ENCODE measurements at places on chromosomes 6 and 20.

DNA sequence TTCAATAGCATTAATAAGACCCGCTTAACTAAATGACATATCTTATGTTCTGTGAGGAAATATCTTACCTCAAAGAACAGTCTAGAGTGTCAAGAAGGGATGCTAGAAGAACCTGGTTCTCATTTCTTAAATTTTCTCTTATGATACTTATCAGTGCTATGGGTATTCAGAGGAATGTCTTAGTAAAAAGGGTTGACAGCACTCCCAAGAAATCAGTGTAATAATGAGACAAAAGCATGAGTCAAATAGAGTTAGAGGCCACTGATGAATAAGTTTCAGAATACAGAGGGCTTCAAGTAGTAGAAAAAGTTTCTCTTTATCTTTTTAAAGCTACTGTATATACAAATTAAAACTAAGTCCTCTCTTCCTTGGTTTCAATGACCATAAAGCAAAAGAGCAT lies 242.8 kb downstream of the GJA1 start:
- DNase-seq: no peak

GRCh38 chr20:16821211-16822089 lies 73.3 kb downstream of the OTOR start:
- peak; percentile 40 for DNase-seq

- DNase-seq: no peak
Observed at GRCh38 chr6:30192076-30192475, 21.1 kb downstream of the TRIM26 start.

GRCh38 chr6:98779618-98780017 lies 54.8 kb upstream of the POU3F2 start:
- DNase-seq: no peak

DNA sequence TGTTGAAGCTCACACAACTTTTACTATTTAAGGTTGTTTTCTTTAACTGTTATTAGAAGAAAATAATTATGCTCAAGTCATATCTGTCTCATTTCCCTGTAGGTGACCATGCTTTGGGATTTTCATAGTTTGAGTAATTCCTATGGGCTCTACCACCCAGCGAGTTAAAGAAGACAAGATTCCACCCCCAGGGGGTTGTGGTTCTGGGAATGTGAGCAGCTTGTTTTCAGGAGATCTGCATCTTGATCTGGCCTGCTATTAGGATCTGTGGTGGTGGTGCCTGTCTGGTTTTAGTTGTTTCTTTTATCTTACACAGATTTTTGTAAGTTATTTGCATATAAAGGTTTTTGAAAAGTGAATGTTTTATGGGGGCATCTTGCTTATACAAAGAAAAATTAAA lies 20.2 kb upstream of the REV3L start:
- no peak for DNase-seq

DNA sequence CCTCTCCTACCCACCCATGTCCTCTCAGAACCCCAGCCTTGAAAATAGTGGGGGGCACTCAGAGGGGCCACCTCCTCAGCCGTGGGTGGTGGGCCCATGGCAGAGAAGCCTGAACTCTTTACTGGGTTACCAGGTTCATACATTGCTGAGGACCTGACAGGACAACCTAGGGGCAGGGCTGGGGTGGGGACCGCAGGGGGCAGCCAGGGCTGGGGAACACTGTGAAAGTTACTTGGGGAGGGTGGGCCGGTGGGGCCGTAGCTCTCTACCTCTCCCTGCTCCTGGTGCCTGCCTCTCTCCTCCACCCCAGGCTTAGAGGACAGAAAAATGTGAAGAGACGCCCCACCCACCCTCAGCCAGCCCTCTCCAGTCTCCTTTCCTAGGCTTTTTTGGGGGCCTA lies 15.4 kb downstream of the MDFI start:
- DNase-seq: no peak

DNA sequence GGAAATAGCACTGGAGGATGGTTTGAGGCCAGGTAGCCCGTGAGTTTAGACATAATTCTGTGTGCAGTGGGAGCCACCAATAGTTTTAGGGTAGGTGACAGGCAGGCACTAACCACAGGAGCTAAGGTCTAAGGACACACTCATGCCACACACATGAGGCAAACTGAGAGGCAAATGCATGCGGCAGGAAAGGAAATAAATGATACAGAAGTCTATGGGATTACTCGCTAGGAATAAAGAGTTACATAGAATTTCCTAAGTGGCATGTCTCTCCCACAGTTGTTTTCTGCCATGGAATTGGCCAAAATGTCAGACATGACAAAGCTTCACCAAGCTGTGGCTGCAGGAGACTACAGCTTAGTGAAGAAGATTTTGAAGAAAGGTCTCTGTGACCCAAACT lies 4.9 kb downstream of the ANKRD66 start:
- no peak for DNase-seq

DNA sequence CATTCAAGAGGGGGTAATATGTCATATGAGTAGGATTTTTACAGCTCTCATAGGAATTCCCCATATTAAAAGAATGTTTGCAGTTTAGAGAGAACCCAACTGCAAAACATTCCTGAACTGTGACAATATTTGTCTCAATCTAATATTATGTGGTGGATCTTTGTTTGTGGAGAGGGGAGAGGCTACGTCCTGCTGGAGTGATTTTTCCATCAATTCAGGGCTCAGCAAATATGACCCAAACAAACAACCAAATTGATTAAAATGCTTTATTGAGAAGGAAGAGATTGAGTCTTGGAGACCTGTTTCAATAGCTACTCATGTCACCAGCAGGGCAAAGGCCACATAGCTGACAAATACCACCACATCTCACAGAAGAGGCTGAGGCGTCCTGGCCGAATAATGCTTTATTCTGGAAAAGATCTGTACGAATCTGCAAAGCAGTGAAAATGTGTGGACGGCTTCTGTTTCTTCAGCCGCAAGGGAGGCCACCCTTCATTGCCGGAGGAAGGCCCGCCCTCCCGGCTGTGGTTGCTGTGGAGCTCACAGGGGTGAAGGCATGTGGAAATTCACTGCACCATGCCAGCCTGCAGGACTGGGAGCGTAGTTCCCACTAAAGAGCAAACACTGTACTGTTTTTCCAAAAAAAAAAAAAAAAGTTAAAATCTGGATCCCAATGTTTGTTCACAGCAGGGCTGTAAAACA lies 89.7 kb upstream of the QKI start:
- no peak for DNase-seq

GRCh38 chr6:157050537-157051265 lies 272.6 kb downstream of the TMEM242 start:
- peak; percentile 27 for DNase-seq

GRCh38 chr20:48180618-48181017 lies 395.3 kb upstream of the SULF2 start:
- DNase-seq: no peak

- no peak for DNase-seq
Observed at GRCh38 chr20:57596998-57597939, 23.0 kb downstream of the ZBP1 start.

GRCh38 chr6:123116370-123116769 lies 120.3 kb downstream of the CLVS2 start:
- DNase-seq: no peak

DNA sequence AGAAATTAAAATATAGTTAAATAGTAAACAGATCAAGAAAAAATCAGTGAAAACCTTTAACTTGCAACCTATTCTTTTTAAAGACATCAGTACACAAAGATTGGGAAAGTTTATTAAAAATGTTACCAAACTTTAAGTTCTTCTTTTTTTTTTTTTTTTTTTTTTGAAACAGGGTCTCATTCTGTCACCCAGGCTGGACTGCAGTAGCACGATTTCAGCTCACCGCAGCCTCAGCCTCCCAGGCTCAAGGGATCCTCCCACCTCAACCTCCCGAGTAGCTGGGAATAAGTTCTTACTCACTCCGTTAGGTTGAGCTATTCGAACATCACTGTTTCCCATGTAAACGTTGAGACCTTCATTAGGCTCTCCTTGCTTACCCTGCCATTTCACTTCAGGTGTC lies 5.6 kb downstream of the MAP3K5 start:
- no peak for DNase-seq

DNA sequence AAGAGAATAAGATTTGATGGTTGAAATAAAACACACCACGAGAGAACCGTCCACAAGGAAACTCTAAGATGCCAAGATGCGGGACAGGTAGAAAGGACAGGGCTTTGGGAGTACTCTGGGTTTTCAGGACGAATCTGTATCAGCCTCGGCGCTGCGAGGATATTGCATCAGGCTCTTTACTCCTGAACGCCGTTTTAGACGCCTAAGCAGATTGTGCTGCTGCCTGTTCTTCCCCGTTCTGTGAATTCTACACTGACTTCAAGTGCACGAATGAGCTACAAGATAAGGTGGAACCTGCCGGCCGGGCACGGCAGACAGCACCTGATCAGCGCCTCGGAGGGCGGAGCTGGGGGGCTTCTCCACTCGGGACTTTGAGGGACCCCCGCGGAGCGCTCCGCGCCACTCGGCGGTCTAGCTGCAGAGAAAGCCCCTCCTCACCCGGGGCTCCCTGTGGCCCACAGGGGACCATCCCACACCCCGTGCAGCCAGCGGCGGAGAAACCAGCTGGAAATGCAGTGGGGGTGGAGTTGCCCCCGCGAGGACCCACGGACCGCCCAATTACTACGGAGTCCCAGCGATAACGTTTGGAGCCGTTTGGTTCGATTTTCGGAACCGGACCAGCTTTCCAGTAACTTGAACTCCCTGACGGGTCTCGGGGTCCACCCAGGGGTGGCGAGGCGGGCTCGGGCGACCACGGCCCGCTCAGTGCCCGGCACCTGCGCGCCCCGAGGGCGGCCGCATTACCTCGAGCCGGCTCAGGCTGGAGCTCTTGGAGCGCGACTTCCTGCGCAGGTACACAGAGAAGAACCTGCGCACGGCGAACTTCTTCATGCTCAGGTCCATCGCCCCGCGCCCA lies 646 bp downstream of the RPS6KA2 start:
- DNase-seq: no peak

GRCh38 chr6:163630572-163630971 lies 216.1 kb downstream of the QKI start:
- no peak for DNase-seq

DNA sequence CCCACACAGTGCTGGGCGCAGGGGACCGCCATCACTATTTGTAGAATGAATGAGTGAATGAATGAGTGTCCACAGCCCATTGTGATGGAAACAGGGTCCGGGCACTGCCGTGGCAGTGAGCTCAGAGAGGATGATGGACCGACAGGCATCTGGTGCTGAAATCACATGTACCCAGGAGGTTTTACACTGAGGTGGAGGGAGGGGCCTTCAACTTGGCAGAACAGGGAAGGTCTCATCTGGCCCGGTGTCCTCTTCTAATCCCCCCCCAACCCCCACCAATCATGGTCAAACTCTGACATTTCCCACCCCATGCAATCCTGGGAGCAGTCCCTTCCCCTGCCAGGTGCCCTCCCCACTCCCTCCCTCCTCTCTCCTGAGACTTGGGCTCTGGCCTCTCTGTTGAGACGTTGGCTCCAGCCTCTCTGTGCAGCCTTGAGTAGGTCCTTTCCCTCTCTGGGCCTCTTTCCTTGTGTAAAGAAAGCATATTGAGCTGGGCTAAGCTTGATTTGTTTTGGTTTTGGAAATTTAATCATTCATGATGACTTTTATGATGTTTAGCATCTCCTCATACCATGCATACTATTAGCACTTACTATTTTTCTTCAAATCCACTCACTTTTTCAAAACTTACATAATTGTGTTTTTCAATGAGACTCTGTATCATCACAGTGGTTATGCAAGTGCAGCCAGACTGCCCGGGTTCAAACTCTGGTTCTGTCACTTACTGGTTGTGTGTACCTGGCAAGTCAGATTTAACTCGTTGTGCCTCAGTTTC lies 10.8 kb downstream of the KIAA1755 start:
- DNase-seq: no peak

GRCh38 chr6:114007516-114007915 lies 36.6 kb upstream of the HDAC2 start:
- no peak for DNase-seq

DNA sequence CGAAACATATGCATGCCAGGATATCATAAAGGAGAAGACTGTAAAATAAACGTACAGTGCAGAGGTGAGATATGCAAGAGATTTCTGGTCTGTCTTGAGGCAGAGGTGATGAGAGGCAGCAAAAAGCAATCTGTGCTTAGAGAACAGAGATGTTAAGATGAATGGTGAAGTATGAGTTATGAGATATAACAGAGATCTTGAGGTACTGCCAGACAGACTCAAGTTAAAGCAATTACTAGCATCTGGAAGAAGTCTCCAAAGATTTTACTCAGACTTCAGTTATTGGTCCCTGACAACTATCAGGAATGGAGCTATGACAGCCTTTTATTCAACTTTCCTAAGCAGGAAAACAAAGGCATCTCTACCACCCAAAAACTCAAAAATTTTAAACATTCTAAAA lies 122.8 kb upstream of the DST start:
- no peak for DNase-seq

DNA sequence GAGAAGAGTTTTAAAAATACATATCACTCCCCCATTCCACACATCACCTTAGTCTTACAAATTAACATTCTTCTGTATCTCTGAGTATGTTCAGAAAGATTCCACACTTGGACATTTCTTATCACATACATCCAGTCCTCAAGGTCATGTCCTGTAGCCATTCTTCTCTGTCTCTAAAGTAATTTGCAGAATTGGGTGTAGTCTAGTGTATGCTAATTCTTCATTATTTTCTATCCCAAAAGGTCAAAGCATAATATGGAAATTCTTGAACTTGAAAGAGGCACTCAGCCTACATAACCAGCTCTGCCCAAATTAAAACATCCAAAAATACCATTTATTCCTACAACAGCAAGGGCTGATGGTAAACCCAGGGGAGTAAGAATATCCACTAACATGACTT lies 286.0 kb downstream of the HAO1 start:
- no peak for DNase-seq

GRCh38 chr20:20018366-20018765 lies 1.2 kb downstream of the NAA20 start:
- no peak for DNase-seq

DNA sequence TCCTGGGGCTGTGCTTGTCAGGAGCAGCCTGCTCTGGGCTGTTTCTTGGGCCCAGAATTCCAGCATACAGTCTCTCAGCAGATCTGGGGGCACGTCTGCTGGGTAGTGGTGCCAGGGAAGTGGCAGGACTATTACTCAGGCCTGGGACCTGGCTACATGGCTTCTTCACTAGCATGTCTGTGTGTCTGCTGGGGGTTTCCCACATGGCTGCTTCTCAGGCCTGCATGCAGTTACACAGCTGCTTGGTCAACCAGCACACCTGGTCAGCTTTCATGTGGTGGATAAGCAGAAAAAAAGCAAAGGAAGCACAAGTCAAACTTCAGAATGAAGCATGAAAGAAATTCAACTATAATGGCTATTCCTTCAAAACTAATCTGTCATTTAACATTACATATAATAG lies 316.2 kb upstream of the NOX3 start:
- no peak for DNase-seq

- no peak for DNase-seq
Observed at GRCh38 chr20:50826121-50826520, 31.3 kb downstream of the BCAS4 start.

DNA sequence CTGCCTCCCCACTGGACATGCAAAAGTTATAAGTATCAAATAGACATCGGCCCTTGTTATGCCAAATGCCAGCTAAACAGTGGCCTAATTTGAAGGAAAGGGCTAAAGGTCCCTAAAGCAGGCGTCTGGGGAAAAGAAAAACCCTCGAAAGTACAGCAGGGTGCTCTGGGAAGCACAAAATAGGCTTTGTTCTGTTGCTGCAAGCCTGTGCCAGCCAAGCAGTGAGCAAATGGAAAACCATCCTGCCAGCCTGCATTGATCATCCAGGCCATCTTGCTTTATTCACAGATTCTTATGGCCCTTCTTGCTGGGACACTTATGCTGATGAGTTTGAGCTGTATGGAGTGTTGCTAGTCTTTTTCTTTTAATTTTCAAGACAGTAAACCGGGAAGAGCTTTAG lies 62.2 kb upstream of the PLEKHG1 start:
- no peak for DNase-seq
